ENCODE measurements at places on chromosomes 12 and 14.

DNA sequence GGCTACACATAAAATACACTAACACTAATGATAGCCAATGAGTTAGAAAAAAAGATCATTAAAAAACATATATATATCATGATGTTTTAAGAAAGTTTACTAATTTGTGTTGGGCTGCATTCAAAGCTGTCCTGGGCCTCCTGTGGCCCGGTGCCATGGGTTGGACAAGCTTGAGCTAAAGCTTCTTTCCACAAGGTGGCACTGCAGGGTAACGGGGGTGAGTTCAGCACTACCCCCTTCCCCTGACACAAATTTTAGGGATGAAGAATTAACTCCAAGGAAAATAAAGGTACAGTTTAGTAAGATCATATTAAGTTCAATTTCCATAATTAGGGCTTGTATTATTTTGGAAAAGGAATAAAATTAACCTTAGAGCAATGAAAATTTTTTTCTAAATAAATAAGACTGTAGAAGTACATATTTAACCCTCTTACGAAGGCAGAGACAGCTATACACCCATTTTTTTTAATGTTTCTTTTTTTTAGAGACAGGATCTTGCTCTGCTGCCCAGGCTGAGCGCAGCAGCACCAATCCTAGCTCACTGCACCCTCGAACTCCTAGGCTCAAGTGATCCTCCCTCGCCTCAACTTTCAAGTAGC is 38.9 kb downstream of the PPP1R13B start:
- DNase-seq, result peak; percentile 77

- DNase-seq, result no peak
These were observed 206.5 kb upstream of the KRR1 start for GRCh38 chr12:75717902-75718301.

GRCh38 chr12:30142301-30142700 is 358.6 kb upstream of the TMTC1 start:
- no peak for DNase-seq

GRCh38 chr12:98678946-98679610 is 34.0 kb downstream of the APAF1 start:
- no peak for DNase-seq

- no peak for DNase-seq
These were observed 825.9 kb downstream of the SLC16A7 start for GRCh38 chr12:60421741-60422140.

DNA sequence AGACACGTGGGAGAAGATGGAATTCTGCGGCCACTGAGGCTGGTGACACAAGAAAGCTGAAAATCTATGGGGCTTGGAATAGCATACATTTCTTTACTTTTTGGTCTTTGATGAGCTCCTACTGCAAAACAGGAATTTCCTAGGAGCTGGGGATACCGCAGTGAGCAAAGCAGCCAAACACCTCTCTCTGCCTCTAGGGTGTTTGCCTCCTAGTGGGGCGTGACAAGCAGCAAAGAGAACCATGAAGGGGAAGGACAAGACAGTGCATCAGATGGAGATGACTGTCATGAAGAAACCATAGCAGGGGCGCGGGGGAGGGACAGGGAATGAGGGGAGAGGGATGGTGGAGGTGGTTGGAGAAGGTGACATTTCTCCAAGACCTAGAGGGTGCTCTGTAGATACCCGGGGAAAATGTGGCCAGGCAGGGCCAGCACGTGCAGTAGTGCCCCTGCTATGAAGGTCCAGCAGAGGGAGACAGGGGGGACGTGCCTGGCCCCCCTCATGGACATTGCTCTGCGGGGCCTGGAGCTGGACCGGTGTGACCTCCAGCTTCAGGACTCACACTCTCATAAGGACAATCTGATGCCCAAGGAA is 58.6 kb downstream of the SERPINA3 start:
- DNase-seq, result peak; percentile 1

DNA sequence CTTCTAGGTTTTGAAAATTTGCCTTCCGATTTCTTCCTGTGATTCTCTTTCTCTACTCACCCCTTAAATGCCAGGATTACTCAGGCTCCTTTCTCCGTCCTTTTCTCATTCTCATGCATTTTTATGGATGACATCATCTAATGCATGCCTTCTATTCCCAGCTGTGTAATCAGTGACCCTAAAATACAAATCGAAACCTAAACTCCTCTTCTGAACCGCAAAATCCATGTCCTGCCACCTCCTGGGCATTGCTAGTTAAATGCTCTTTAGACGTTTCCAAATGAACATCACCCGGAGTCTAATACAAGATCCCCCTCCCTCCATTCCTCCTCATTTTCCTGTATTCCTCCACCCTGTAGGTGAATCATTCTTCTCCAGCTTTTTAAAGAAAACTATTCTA is 1703.1 kb upstream of the FLRT2 start:
- DNase-seq, result no peak

- no peak for DNase-seq
These were observed 10.4 kb downstream of the KRT83 start for GRCh38 chr12:52310622-52311284.

DNA sequence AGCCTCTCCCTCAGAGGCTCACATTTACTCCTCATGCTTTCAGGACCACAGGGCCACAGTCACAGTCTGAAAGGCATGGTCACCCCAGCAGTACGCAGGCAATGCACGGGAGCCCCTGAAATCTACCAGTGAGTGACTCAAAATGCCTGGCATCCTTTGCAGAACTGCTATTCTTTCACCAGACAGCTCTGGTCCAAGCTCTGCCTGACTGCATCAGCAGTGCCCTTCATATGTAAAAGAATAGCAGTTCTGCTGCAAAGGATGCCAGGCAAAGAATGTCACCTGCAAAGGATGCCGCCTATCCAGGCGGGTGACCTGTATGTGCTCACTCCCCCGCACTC is 38.5 kb downstream of the LGMN start:
- no peak for DNase-seq

- DNase-seq, result no peak
These were observed 13.5 kb upstream of the NGB start for GRCh38 chr14:77284466-77284865.

DNA sequence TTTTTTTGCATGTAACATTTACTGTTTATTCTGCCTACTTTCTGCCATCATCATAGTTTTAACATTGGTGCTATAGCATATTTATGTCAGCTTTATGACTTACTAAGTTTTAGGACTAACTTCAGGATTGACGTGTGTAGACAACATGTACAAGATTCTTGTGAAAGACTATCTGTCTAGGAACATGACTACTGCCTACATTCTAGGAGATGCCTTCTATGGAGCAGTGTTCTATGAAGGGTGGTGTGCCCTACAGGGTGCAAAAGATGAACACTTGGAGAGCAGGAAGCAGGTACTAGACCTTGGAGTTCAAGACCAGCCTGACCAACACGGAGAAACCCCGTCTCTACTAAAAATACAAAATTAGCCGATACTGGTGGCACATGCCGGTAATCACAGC is 118.6 kb downstream of the FGD4 start:
- DNase-seq, result no peak

DNA sequence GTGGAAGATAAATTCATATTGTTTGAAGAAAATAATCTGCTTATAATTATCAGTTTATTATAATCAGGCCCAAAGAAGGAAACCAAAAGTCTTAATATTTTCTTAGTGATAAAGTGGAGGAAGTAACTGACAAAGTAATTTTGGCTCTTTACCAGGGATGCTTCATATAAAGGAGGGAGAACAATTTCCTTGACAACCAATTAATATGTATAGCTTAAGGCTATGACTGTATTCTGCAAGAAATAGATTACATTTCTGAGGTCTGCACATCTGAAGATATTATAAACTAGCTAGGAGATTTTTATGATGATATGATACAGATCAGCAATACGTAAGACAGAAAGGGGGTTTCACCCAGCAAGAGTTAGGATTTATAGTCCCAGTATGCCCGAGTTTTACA is 90.8 kb downstream of the BICD1 start:
- DNase-seq, result no peak

GRCh38 chr14:49972131-49972671 is 79.3 kb downstream of the ARF6 start:
- peak; percentile 46 for DNase-seq

DNA sequence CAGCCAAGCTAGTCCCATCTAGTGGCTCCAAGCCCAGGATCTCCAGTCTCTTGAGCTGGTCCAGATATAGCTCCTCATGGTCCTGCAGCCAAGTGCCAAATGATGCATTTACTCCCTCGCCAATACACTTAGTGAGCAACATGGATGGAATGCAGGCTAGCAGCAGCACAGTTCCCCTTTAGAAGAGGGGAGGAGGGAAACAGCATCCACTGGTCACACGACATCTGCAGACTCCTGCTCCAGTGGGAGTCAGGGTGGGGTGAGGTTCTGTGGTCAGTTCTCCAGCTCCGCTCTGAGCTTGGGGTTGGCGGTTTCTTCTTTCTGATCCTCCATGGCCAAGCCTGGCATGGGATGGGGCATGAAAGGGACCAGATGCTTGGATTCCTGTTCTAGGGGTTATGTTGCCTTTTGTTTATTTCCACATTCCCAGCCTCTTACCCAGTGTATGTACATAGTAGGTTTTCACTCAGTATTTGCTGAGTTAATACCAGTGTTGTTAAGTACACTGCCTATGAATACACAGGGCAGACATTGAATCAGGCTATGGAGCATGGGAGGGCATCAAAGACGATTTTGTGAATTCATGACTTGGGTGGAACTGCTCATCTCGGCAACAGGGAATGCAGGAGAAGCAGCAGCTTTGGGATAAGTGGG is 57.3 kb downstream of the GALNT16 start:
- peak; percentile 71 for DNase-seq

GRCh38 chr12:13311551-13311950 is 115.0 kb downstream of the EMP1 start:
- DNase-seq, result no peak

DNA sequence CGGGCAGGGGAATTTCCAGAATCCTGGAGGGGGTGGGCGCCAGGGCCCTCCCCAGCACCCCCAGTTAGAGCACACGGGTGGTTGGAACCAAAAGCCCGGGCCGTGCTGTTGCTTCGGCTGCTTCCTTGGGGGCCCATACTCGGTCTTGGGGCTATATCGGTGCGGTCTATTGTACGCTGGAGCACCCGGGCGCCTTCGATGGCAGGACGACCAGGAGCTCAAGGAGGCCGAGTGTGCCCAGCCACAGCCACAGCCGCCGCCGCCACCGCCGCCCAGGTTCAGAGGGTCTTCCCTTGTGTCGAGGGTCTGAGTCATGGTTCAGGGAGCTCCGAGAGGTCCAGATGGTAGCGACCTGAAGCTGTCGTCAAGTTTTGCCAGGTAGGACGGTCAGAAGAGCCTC is 548 bp downstream of the CCER1 start:
- DNase-seq, result no peak

- no peak for DNase-seq
These were observed 32.6 kb downstream of the P2RX7 start for GRCh38 chr12:121165316-121165715.

DNA sequence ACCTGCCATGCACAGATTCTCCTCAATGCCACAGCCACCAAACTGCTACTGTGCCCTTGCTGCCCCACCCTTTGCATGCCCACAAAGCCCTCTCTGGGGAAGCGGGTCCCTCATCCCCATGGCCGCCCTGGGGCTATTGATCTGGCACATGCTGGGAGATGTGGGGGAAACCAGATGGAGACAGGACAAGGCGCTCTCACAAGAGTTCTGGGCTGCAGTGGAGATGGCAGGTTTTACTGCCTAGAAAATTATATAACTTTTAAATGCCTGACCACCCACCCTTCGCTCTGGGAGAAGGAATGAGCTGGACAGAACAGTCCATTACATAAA is 10.6 kb upstream of the PIP4K2C start:
- no peak for DNase-seq

DNA sequence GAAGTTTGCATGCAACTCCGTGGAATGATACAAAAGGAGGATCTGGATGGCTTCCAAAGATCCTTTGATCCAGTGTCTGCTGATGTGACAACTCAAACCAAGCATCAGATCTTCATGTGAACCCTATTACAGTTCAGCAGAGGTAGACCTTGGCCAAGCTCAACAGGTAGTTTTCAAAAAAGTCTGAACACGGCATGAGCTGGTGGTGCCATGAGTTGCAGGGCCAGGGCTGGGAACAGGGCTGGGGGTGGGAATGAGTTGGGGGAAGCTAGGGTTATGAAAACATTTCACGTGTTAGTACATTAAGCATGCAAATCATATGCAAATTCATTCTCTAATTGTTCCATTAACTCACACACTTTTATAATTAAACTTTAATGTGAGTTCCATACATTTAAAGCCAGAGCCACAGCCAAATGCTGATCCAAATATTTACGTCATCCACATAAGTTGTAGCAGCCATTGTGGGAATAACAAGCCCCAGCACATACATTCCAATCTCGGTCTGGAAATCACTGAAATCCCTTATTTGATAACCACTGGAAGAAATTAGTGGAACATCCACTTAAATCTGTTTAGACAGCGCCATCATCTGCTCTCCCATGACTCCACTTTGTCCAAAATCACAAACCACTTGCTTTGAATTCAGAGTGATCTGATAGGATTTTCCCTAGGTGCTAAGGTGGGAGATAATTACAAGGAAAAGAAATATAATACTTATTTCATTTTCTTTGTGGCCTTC is 158.5 kb downstream of the APAF1 start:
- no peak for DNase-seq

- DNase-seq, result no peak
These were observed 24.2 kb downstream of the SH2B3 start for GRCh38 chr12:111429828-111430432.

DNA sequence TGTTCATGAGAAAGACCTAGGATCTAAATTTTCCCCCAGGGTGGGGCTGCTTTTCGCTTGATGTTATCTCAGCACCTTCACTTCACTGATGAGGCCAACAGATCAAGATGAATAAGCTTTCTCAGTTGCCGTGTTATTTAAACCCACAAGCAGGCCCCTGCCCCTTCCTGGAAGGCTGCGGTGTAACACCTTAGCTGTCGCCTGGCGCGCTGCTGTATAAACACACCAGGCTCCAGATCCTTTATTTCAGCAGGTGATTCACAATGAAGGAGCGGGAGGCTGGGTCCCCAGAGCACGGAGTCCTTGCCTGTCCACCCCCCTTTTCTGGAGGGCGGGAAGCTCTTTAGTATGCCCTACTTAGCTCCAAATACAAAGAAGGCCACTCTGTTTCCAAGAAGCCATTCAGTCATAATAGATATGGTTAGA is 515.4 kb downstream of the FUT8 start:
- no peak for DNase-seq

DNA sequence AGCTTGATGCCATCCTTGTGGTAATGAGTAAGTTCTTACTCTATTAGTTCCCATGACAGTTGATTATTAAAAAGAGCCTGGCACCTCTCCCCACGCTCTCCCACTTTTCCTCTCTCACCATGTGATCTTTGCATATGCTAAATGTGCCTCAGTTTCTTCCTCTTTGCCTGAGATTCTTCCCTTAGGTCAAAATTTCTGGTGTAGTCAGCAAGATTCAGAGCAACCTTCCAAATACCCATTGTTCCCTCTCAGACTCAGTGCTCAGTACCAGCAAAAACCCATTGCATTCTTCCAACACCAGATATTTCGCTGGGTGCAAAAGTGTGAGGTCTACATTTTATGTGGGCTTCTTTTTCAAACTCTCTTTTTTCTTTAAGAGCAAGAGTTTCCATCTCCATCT is 10.8 kb upstream of the USP15 start:
- DNase-seq, result no peak

GRCh38 chr12:121465921-121466793 is 66.2 kb downstream of the RNF34 start:
- no peak for DNase-seq

- DNase-seq, result no peak
These were observed 474.9 kb downstream of the APAF1 start for GRCh38 chr12:99119943-99120342.

GRCh38 chr14:64178814-64179213 is 115.4 kb downstream of the ESR2 start:
- DNase-seq, result no peak

Data from femur (tissue), 1 donor.